BJ (cell line): ENCODE measurements at places on chromosomes 6 and 20. TPM values are rescaled to one million over a fixed set of nuclear protein-coding genes. Genes with fewer than 3 reads are reported as not detected.

DNA sequence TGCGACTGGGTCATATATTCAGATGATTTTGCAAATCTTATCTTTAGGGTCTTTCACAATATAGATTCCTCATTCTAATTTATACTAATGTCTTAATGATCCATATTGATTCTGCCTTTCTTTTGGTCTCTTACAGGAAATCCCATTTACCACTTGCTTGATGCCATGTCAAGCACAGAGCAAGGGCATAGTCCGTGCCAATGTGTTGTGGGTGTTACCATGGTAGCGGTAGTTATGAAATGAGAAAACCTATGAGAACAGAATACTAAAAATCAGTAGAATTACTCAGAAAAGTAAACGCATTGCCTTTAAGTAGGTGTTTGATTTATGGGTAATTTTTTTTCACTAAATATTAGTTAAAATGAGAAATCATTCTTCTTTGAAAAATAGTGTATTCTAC lies 153.9 kb upstream of the RAB32 start:
- no peak for DNase-seq

- DNase-seq, result no peak
Measured at GRCh38 chr6:160730911-160731310, 28.9 kb downstream of the PLG start.

- DNase-seq, result no peak
Measured at GRCh38 chr6:45314146-45314545, 14.0 kb upstream of the RUNX2 start.

TFAP2B gene
- not detected in 2 replicates for polyA plus RNA-seq

- no peak for DNase-seq
Measured at GRCh38 chr6:94487371-94487770, 1068.0 kb upstream of the EPHA7 start.

DNA sequence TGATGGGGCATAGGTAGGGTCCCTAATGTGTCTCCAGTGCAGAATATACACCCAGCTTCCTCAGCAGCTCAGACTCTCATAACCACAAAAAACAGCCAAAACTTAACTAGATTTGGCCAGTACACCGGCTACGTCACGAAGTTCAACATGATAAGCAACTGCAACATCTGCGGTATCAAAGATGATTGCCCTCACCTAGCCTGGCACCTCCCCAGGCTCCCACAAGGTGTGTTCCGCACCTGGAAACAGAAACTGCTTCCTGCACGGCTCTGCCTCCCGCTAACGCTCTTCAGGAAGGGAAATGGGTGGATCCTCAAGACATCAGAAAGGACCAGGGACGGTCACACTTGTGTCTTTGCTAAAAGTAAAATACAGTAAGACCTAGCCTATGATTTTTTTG lies 9.5 kb downstream of the TXNDC5 start:
- DNase-seq, result no peak

- DNase-seq, result peak; percentile 13
Measured at GRCh38 chr20:5222919-5223634, 93.7 kb downstream of the PROKR2 start.

DNA sequence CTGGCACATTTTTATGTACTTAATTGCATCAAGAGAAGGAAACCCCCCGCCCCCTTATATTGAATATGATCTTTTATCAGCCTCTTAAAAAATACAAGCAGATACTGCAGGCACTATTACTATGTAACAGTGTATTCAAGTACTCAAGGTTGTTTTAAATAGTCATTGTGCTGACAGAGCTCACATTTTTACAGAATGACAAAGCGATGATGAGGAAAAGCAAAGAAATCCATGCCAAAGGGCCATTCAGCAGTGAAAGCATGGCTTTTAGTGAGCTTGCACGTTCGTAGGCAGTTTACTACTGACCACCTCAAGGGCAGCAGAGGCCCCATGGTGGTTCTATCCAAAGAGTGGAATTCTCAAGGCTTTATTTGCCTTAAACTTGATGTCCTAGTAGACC lies 146.8 kb downstream of the RPS12 start:
- no peak for DNase-seq

CDKN1A gene
- 698 and 820 TPM in 2 replicates for polyA plus RNA-seq

GRCh38 chr6:154596701-154597100 lies 86.2 kb upstream of the CNKSR3 start:
- DNase-seq, result no peak

GRCh38 chr20:49345524-49345923 lies 67.7 kb upstream of the ZNFX1 start:
- peak; percentile 66 for DNase-seq

GRCh38 chr6:107284805-107285204 lies 169.5 kb upstream of the BEND3 start:
- DNase-seq, result no peak

ZBTB46 gene
- polyA plus RNA-seq, result 0.13 and 0.32 TPM in 2 replicates

DNA sequence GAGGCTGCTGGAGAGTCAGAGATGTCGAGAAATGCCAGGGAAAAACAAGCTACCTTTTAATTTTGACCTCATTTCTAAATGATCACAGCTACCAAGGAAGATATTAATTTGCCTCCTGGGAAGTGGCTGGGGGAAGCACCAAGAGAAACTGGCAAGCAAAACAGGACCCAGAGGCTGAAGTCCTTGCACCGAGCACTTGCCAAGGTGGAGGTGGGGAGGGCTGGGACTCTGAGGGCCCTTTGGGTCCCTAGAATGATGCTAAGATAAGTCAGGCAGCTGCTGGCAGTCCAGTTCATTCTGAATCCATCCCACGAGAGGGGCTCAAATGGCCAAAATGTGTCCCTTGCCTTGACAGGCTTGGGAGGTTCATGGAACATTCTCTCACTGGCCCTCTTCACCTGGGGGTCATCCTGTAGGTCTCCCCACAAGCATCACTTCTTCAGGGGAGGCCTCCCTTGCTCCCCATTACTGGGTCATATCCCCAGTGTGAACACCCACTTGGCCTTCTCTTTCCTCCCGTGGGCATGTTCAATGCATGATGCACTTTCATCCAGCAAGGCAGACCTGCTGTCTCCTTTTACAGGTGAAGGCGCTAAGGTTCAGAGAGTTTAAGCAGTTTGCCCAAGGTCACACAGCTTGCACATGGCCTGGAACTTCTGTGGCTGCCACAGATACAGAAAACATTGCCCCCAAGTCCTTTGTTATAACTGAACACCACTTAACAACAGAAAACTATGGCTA lies 39.1 kb upstream of the BLCAP start:
- DNase-seq, result no peak

DNA sequence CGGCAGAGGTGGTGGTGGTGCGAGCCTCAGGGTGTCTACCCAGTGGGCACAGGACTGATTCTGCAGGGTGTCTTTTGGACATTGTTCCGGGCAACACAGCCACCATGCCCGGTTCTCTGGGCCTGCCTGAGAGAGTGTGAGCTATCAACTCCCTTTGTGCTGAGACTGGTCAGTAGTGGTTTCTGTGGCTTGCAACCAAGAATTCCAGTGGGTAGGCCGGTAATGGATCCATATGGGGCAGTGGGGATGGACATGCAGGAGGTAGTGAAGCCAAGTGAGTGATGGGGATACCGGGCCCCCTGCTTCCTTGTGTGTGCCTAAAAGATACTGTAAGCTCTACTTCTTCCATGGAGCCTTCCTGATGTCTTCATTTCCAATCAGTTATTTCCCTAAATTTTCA lies 71.0 kb downstream of the CDC5L start:
- DNase-seq, result no peak

DNA sequence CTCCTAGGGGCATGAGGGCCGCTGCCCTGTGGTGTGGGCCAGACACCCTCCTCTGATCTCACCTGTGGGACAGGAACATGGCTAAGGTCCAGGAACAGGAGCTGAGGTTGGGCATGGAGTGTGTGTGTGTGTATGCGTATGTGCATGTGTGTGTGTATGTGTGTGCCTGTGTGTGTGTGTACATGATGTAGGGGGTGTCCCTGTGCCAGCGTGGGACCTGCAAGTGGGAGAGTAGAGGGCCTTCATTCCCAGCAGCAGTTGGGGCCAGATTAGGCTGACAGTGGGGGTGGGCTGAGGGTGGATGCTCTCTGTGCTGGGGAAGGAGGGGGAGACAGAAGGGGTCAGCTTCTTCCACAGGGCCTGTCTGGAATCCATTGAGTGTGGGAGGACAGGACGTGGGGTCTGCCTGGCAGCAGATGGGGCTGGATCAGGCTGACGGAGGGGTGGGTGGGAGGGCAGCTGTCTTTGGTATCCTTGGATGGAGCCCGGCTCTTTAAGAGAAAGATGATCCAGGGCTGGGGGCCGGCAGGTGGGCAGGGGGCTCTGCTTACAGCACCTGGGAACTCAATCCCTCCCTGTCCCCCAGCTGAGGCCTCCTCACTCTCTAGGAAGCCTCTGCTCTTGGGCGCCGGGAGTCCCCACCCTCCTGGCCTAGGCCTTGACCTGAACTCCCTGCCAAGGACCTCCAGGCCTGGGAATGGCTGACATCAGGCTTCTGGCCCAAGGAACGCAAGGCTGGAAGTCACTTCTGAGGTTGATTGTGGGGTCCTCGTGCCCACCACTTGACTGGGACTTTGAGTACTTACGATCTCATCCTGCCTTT lies 44.0 kb downstream of the SPDEF start:
- no peak for DNase-seq

DNA sequence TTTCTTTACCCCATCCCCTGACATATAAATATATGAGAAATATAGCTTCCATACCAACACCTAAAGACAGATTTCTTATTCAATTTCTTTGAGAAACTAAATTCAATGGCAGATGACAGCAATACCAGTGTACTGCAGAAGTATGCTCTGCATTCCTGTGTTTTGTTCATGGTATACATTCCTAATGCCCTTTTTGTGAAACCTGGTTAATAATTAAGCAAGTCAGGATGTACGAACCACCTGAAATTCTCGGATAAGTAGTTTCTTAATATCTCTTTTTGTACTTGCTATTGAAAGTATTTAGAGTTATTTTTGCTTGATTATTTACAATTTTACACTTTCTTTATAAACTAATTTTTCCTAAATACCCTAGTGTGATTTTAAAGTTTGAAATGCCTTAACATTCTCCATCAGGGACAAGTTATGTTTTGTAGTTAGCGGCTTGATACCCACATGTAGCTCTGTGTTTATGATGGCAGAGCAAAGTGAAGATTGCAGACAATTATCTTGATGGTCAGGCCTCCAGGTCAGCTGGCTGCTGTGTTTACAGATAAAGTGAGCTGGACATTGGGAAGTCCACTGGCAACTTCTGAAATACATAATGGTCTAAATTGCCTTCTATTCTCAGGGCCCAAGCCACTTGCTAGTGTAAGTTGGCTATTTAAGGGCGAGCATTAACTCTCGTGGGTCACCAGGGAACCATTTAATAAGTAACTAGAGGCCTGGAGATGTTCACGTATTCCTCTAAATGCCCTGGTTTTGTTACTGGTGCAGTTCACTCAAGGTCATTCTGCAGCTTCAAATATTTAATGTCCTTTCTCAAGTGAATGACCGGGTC lies 58.2 kb downstream of the PLCB1 start:
- no peak for DNase-seq

CARMIL1 gene
- polyA plus RNA-seq, result 3.7 and 6.0 TPM in 2 replicates

GRCh38 chr20:23358923-23359593 lies 2.9 kb upstream of the GZF1 start:
- no peak for DNase-seq

- DNase-seq, result no peak
Measured at GRCh38 chr6:51630011-51630410, 457.4 kb downstream of the PKHD1 start.

GRCh38 chr20:33522256-33522820 lies 32.4 kb downstream of the CBFA2T2 start:
- no peak for DNase-seq

GRCh38 chr6:79676785-79677736 lies 45.9 kb downstream of the SH3BGRL2 start:
- no peak for DNase-seq

- DNase-seq, result peak; percentile 11
Measured at GRCh38 chr6:56040223-56040622, 164.8 kb upstream of the BMP5 start.

- DNase-seq, result no peak
Measured at GRCh38 chr20:42714298-42715141, 475.2 kb downstream of the PTPRT start.

TSBP1 gene
- polyA plus RNA-seq, result not detected in 2 replicates

GRCh38 chr6:136628996-136629395 lies 78.8 kb upstream of the MAP7 start:
- no peak for DNase-seq

PTPRT gene
- polyA plus RNA-seq, result not detected in 2 replicates

GRCh38 chr20:36405255-36405654 lies 99.1 kb downstream of the DLGAP4 start:
- DNase-seq, result no peak

HTR1E gene
- not detected in 2 replicates for polyA plus RNA-seq

GRCh38 chr6:47161176-47161687 lies 119.1 kb upstream of the ADGRF1 start:
- no peak for DNase-seq

- DNase-seq, result no peak
Measured at GRCh38 chr20:59932616-59933295, 681 bp downstream of the SYCP2 start.

DDO gene
- 0.16 and 0.20 TPM in 2 replicates for polyA plus RNA-seq

LINC00237 gene
- not detected in 2 replicates for polyA plus RNA-seq

DNA sequence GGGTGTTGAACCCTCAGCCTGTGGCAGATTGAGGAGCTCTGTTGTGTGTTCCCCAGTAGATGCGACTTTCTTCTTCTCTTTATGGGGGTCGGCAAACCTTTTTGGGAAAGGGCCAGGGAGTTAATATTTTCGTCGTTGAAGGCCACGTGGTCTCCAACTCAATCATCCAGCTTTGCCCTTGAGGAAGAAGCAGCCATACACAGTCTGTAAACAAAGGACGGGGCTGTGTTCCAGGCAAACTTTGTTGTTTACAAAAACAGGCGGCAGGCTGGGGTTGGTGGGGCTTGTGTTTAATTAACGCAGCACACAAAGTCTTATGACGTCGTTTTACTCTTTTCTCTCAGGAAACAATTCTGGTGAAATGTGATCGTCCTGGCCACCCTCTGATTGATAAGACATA lies 20.2 kb downstream of the KIF25 start:
- DNase-seq, result no peak

GRCh38 chr20:53493311-53493857 lies 100.3 kb downstream of the ZNF217 start:
- peak; percentile 4 for DNase-seq

- no peak for DNase-seq
Measured at GRCh38 chr20:60869087-60869486, 383.0 kb upstream of the CDH4 start.

- no peak for DNase-seq
Measured at GRCh38 chr6:99563056-99563723, 5.3 kb downstream of the CCNC start.

DNA sequence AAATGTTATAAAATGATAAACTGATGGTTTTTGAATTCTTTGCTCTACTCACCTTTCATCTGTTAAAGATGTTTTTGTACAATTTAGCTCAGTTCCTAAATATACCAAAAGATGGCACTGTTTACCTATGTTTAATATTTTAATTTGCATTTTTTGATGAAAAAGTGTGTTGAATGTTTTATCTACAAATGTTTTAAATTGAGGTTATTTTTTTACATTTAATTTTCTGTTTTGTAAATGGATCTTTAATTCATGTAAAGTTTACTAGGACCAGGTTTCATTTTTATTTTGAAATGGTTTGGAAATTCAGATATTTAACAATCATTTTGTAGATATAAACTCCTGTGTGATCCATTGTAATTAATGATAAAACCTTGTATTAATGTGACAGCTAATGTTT lies 30.0 kb downstream of the CDKAL1 start:
- no peak for DNase-seq

KCNK15 gene
- 0.58 and 0.82 TPM in 2 replicates for polyA plus RNA-seq

GRCh38 chr6:21907291-21907690 lies 313.7 kb downstream of the SOX4 start:
- DNase-seq, result no peak

GSTA5 gene
- not detected in 2 replicates for polyA plus RNA-seq

KIAA0408 gene
- polyA plus RNA-seq, result 0.86 and 1.6 TPM in 2 replicates

RNF182 gene
- polyA plus RNA-seq, result 1.4 and 1.9 TPM in 2 replicates

SIRPB2 gene
- polyA plus RNA-seq, result not detected in 2 replicates

SPEF1 gene
- 0.07 and 0.17 TPM in 2 replicates for polyA plus RNA-seq

ADTRP gene
- polyA plus RNA-seq, result 0.58 and 1.6 TPM in 2 replicates
